ENCODE measurements at places on chromosomes 3 and 15.
A peak's percentile ranks its signal among the peaks of the same experiment; 100 is the strongest.

GRCh38 chr3:16142350-16143025, 32.0 kb upstream of the GALNT15 start:
- no peak for DNase-seq

GRCh38 chr3:181717549-181718171, 5.9 kb downstream of the SOX2 start:
- no peak for DNase-seq

DNA sequence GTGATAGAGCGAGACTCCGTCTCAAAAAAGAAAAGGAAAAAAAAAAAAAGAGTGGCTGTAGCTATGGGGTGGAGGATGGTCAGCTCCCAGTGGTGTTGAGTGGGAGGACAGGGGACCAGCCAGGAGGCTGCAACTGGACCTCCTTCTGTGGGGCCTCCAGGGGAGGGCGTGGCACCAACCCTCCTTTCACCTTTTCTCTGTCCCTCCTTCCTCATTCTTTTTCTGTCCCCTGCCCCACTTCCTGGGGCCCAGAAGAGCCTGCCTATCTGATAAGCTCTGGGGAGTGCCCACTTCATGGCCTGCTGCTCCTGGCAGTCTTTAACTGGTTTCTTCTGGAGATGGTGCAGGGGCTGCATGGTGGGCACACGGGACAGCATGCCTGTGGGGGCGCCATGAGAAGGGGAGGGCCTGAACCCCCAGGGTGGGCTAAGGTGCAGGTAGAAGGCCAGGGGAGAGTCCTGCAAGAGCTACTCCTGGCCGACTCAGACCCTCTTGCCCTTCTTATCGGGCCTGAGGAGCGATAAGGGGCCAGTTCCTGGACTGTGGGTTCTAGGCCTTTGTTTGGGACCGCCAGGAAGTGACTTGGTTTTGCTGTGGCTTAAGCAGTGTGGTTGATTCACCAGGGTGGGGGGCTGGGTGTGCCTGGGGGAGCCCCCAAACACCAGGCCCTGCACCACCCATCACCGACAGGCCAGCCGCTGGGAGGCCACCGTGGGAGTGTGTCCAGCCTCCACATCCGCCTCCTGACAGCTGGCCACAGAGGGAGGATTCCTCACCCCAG, 49.4 kb upstream of the FLNB start:
- no peak for DNase-seq

- DNase-seq, result peak; percentile 98
Measured at GRCh38 chr3:131381445-131382291, at the start of gene NUDT16. Gene NUDT16 (plus strand): TSS chr3:131381774. CDS start chr3:131381805, 31 bp downstream.

- DNase-seq, result no peak
Measured at GRCh38 chr3:16547561-16548357, 34.3 kb upstream of the RFTN1 start.

- DNase-seq, result no peak
Measured at GRCh38 chr3:155739154-155739553, 5.7 kb downstream of the PLCH1 start.

DNA sequence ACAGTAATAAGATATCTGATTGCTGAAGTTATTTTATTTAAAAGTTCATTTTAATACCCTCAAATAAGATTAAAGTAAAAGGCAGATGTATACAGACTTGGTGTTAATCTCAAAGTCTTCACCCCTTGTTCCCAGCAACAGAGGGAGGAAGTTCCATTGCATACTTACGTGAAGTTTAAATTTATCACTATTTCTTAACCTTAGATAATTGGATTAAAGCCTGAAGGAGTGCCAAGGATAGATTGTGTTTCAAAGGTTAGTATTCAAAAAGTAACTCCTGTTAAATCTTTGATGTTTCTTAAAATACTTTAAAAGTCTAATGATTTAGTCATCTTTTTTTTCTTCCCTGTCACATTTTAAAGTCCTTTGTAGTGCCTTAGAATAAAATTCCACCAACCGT, 39.3 kb downstream of the ATP1B3 start:
- no peak for DNase-seq

DNA sequence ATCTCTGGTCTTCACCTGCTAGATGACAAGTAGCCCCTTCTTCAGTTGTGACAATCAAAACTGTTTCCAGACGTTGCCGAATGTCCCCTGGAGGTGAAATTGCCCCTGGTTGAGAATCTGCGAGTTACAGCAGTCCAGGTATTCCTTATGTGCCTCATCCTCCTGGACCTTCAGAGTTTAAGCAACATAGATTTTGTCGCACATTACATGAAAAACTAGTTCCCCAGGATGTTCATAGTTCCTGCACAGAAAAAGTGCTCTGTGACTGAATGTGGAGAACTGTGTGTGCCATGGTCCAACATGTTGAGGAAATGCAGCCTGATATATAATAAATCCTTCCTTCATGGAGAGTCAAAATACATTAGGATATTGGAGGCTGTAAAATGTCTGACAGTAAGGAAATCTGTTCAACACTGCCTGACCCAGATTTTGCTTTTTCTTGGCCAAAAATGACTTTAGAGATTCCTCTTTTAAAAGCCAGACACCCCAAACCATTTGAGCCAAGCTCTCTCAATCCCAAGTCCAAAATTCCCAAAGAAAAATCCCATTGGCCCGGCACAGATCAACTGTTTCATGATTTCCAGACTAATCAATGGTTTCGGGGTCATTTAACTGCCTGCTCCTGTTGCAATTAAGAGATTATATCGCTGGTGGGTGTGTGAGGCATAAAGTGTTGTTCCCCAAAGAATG, 20.4 kb upstream of the SHC4 start:
- DNase-seq, result no peak

GRCh38 chr15:38846346-38846745, 281.7 kb upstream of the RASGRP1 start:
- no peak for DNase-seq

DNA sequence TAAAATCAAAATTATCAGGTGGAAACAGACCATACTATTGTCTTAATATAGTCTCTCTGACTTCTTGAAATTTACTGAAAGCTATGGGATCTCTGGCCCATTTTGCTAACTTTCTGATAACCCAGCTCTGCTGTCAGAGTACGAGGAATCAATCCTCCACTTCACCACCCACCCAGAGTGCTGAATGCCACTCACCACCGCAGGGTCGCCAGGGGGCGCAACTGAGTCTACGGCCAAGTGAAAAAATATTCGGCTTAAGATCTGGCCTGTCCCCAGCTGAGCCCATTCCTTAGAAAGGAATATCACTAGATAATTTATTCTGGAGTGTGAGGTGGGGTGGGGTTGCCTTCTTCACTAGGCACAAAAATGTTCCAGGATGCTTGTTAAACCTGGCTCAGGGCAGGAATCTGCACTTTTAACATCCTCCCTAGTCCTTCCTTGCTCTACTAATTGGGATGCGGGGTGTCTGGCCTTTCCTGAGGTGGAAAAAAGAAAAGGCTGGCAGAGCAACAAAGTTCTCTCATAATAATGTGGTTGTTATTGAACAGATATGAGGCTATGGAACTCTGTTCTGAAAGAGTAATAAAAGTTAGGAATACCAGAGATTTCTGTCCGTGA, 520.6 kb downstream of the MFSD1 start:
- no peak for DNase-seq

DNA sequence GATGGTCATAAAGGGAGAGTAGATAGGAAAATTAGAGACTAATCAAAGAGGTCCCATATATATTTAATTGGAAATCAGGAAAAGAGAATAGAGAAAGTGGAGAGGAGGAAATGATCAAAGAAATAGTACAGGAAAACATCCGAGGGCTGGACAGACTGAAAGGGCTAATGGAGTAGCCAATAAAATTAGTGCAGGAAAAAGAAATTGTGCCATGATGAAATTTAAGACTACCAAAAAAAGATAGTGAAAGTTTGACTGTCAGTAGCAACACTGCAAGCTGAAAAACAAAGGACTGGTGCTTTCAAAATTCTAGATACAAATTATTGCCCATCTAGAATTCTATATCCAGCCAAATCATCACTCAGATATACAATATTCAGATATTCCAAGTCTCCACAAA, 36.3 kb downstream of the SLC27A2 start:
- DNase-seq, result no peak

DNA sequence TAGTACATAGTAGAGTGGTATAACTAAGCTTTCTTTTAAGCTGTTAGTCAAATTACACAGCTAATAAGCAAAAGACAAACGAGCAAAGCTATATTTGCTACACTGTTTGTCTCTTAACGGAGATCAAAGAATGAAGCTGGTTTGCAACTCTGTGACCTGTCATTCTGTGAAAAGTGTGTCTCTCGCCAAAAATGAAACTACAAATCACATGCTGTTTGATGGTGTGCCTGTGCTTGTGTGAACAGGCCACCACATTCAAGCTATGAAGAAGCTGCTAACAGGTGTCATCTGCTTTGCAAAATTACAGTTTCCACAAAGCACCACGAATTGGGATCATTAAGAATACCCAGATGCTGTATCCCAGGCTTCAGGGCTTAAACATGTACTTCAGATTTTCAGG, 667.8 kb upstream of the NAALADL2 start:
- no peak for DNase-seq

DNA sequence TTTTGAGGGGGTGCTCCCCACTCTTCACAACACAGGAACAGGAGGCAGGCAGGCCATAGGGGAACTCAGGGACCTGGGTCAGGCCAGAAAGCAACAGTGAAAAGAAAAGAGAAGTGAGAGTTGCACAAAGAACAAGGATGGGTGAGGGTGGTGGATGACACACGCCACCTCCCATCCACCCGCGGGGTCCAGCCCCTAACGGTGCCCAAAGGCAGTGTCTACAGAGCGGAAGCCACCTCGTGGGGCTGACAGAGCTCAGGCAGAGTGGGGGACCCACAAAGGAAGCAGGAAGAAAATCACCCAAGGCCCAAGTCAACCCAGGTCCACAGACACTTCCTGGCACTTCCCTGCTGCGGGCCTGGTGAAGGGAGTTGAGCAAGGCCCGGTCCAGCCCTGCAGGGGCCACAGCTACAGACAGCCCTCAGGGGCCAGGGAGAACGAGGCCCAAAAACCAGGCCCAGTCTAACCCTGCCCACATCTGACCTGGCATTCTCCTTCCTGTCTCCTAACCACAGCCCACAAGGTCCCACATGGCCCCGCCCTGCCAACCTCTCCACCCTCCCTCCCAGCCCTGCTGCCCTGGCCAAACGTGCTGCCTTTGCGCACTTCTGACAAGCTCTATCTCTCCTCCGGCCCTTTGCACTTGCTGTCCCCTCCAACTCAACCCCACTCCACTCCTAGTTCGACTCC, 5.9 kb downstream of the NUP210 start:
- DNase-seq, result peak; percentile 55

GRCh38 chr15:65245096-65245856, 34.0 kb upstream of the CILP start:
- no peak for DNase-seq

DNA sequence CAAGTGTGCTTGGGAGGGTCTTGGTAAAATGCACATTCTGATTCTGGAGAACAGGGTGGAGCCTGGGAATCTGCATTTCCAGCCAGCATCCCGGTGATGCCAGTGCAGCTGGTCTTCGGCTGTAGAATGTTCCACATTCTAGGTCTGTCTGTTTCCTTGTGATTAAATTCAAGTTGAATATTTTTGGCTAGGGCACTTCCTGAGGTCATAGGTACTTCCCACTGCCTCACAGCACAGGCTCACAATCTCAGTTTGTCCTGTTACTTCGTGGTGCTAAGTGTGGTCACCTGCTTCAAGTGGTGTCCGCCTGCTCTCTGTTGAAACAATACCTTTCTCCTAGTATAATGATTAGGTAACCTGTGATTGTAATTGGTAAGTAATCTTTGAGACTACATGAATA, 40.1 kb downstream of the FLNB start:
- no peak for DNase-seq

DNA sequence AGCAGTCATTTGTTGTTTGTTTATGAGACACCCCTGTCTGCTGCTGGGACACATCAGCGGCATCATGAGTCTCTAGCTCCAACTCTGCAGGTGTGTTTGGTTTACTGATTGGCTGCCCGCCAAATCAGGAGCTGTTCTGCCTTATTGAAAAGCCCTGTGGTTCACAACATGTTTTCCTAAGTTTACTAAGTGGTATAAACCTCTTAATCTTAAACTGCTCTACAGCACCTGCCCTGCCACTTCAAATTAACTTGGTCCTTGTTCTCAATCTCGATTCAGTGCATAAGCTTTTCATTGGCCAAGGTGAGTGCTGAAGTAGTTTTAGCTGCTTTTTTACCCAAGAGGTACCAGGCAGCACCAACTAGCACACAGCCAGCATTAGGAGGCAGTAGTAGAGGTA, 77.8 kb upstream of the WDR72 start:
- DNase-seq, result no peak

- no peak for DNase-seq
Measured at GRCh38 chr3:187848401-187848800, 103.1 kb upstream of the BCL6 start.

- no peak for DNase-seq
Measured at GRCh38 chr15:38049891-38050290, 115.5 kb downstream of the TMCO5A start.

DNA sequence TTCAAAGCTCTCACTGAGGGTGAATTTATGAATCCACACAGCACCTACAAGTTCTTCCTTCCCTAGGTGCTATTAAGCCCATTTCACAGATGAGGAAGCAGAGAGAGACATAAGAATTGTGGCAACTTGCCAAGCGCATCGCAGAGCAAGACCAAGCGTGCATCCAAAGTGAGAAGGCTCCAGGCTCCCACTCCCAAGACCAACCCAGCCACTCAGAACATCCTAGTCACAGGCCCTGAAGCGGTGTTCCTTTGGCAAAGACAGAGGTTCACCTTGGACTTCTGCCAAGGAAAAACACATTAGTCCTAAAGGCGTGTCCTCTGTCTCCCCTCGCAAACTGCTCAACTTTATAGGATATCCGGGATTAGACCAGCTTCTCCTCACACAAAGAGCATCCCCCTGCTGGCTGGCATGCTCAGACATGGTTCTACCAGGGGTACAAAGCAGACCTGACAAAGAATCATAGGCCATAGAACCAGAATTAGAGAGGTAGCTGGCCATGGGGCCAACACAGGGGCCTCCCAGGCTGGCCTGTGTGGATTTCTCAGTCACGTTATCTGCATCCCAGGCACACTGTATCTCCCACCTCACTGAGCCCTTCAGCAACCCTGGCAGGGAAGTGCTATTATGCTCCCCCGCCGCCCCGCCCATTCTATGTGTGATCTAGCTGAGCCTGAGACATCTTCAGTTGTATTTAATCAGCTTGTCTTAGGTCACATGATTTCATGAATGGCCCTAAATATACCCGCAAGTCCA, 160.2 kb downstream of the FOXP1 start:
- DNase-seq, result no peak

- DNase-seq, result no peak
Measured at GRCh38 chr3:140165781-140166180, 230.8 kb downstream of the CLSTN2 start.

DNA sequence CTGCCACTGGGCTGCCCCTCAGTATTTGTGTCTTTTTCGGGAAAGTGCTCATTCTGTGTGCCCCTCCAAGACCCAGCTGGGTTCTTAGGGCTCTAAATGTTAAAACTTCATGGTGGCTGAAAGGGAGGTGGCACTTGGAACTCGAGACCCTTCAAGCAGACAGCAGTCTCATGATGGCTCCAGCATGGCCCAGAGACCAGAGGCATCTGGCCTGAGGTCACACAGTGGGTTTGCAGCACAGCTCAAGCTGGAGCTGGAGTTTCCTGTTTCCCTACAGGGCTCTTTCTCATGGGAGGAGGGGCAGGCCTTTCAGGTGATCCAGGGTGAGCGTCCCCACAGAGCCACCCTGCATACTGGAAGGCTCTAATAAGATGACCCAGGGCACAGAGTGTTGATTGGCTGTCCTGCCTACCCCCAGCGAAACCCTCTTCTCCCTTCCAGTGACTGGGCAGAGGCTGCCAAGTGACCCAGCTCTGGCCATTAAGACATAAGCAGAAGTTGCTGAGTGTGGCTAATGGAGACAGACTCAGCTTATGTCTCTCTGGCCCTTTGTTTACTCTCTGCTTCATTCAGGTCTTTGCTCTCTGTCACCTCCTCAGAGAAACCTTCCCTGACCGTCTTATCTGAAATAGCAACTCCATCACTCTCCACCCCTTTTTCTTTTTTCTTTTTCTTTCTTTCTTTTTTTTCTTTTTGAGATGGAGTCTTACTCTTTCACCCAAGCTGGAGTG, 166.6 kb upstream of the SMAD3 start:
- DNase-seq, result no peak
